ENCODE measurements at places on chromosomes 6 and 20.

GRCh38 chr20:50310673-50311051 lies 120.0 kb downstream of the CEBPB start:
- no peak for DNase-seq

DNA sequence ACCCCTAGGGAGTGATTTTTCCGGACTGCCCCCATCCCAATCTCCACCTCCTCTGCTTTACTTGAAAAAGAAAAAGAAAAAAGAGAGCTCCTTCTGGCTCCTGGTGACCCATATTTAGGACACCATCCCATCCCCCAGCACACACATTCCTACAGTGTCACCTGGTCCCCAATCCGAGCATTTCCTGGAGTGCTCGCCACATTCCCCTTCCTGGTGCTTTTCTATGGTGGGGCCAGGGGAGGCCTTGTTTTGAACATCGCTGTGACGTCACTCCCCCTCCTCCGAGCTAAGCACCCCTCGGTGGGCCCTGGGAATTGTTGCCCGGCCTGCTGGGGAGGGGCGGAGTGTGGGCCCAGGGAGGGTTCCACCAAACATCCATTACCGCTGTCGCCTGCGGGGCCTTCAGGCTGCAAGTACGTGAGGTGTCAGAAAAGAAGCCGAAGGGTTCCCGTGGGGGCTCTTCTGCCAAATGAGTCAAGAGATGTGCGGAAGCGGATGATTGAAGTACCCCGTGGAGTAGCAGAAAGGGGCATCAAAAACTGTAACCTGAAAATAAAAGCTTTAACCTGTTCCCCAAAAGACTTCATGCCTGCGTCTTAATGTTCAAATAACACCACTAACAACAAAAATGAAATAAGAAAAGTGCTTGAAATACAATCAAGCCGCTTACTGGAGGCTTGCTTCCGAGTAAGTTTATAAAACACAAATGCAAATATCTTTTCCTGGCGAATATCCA lies 2.8 kb upstream of the FOXC1 start:
- DNase-seq: no peak

DNA sequence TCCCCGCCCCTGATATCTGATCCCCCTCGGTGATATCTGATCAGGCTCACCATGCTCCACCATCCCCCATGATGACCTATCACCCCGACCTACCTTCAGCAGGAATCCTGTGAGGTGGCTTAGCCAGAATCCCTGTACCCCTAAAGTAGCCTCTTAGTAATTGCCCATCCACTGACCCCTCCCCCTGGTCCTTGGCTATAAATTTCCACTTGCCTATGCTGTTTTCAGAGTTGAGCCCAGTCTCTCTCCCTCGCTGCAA lies 177.5 kb upstream of the GGTLC1 start:
- no peak for DNase-seq

DNA sequence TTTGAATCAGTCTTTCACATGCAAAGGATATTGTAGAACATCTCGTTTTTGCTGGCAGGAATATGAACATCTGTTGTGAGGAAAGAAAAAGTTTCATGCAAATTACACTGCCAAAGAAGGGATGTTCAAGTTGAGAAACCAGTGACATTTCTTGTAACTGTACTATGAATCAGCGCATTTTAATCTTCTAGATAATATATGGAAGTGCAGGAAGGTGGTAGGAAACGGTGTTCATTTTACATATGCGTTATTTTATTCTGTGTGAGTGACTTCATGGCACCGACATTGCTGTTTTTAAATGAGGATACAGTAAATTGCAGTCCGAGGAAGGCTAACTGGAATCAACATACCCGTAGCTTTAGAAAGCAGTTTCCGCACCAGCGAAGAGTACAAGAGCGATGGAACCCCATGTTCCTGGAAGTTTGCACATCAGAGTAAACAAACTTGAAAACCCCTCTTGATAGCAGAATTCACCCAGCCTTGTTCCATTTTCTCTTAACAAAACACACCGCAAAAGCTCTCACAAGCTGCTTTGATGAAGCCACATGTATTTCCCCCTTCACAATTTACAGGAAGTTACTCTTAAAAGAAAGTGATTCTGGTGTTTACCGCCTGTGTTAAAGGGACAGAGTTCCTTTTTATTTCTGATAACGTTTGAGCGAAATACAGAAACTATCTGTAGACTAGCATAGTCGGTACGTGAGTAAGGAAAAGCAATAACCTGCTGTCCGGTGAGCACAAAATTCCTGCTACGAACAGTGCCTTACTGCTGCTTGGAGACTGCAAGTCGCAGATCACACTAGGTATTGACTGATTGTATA lies 11.5 kb downstream of the PRDM1 start:
- no peak for DNase-seq

DNA sequence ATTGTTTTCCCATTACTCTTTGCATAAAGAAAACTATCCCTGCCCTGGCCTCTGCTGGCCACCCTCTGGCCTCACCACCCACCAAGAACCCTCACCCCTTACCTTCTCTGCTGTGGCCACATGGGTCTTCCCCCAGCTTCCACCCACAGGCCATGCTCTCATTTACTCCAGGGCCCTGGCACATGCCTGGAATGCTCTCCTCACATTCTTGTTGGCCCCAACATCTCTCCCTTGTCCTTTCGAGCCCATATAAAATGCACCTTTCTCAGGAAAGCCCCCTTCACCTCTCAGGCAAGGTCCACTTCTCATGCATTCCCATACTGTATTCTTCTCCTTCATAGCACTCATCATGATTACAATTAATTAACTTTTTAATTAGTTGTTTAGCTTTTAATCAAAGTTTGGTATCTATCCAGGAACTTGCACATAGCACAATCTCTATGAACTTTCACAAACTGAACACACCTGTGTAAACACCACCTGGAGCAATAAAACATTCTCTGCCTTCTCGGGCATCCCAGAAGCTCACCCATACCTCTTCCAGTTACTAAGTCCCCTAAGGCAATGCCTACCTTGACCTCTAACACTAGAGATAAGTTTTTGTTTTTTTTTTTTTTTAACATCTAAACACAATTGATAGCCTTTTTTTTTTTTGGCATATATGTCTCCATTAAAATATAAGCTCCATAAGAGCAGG lies 617.2 kb downstream of the PTPRT start:
- DNase-seq: no peak

DNA sequence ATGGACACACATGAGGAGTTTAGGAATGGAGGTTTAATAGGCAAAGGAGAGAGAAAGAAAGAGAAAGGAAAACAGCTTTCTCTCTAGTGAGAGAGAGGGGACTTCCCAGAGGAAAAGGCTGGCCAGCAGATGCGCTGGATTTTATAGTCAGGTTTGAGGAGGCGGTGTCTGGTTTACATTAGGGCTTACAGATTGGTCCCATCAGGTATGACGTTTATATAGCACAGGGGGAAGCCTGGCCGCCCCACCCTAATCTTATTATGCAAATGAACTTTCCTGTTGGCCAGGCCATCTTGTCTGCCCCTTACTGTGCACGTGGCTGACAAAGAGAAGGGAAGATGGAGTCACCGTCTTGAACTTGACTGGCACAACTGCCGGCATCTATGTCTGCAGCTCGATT lies 86.6 kb upstream of the QKI start:
- DNase-seq: peak; percentile 33

GRCh38 chr6:163254341-163254835 lies 160.1 kb upstream of the QKI start:
- DNase-seq: peak; percentile 45

GRCh38 chr6:6202886-6203285 lies 117.6 kb downstream of the F13A1 start:
- no peak for DNase-seq

DNA sequence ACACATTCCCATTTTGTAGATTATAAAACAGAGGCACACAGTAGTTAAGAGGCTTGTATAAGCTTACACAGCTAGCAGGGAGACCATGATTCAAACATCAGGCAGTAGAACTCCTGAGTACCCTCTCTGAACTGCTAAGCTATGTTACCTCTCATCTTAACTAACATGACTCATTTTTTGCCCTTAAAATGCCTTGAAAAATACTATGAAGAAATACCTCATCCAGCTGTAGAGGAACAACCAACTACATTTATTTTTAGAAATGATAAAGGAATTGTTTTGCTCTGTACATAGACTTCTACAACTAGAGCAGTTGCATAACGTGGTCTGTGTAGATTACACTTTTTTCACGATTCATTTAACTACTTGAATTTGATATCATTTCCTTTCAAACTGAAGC lies 102.1 kb downstream of the FLRT3 start:
- no peak for DNase-seq

GRCh38 chr6:5135788-5136376 lies 50.7 kb downstream of the PPP1R3G start:
- no peak for DNase-seq

GRCh38 chr6:41691426-41692079 lies 43.9 kb downstream of the TFEB start:
- DNase-seq: no peak

GRCh38 chr6:88823998-88824397 lies 139.4 kb downstream of the RNGTT start:
- DNase-seq: no peak
